ENCODE measurements at places on chromosomes 5 and 9. TPM values are rescaled to one million over a fixed set of nuclear protein-coding genes. Genes with fewer than 3 reads are reported as not detected.

Gene QSOX2
- 8.8 TPM for total RNA-seq

DNA sequence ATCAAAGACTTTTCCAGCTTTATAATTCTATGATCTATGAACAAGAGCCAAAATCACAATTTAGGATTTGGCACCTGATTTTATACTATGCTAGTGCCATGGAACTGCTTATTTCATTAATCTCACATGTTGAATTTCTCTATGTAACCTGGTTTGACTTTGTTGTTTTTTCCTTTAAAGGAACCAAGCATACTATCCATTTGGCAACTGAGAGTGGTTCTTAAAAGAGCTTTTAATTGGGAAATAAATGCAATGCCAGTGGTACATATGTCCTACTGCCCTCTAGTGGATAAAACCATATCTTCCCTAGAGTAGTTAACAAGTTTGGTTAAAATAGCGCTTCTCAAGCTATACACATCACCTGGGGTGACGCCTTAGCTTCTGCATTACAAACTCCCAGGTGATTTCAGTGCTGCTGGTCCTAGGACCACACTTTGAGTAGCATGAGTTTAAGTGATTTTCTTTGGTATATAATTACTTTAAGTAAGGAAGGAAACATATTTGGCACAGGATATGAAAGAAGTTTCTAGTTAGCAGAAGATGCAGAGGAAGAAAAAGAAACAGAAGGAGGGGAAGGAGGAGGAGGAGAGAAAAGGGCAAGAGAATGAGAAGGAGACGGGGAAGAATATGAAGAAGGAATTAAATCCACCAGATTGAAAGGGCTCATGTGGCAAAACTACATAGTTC lies 56.8 kb downstream of the FGF10 start:
- DNase-seq: no peak
- H3K27ac ChIP-seq: no peak overlapping the region
- H3K27me3 ChIP-seq: no peaks in the 10 kb centered on the region
- H3K4me1 ChIP-seq: no peaks in the 10 kb centered on the region

Gene PIP5KL1
- total RNA-seq: 2.6 TPM

DNA sequence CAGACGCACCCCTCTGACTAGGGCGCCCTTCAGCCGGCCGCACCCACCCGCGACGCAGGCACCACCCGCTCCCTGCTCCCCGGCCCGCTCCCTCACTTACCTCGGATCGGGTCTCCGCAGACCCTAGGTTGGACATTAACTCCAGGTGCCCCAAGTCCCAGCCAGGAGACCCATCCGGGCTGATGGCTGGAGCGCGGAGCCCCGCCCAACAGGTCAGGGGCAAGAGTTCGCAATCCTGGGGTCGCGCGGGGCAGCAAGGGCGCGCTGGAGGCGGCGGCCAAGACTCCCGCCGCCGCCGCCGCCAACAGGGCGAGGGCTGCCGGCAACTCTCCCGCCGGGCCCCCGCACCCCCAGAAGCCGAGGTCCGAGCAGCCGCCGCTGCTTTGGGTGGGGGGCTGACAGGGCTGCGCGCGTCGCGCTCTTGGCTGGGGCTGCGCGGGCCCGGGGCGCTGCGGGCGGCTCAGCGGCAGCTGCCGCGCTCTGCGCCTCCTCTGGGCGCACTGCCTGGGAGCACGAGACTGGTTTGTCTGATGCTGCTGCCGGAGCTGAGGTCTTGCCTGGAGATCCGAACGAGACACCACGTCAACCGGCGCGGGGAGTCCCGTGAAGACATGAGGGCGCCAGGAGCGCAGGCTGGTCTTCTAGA lies at the start of gene GDNF:
GDNF (minus strand) TSS at position 635 of the 646 bp plus-strand sequence. CDS start 5,245 bp downstream, outside the sequence.
- H3K36me3 ChIP-seq: no peaks in the 10 kb centered on the region
- H3K4me1 ChIP-seq: peaks cover 51% of the 10 kb centered on the region
- peaks cover 44% of the 10 kb centered on the region for H3K27me3 ChIP-seq
- H3K4me3 ChIP-seq: no peak within 1 kb of the TSS

Gene AMBP
- 307 TPM for total RNA-seq

GRCh38 chr9:6565312-6565711 lies 80.2 kb downstream of the GLDC start:
- no peaks in the 10 kb centered on the region for H3K27me3 ChIP-seq
- no peaks in the 10 kb centered on the region for H3K36me3 ChIP-seq
- H3K4me1 ChIP-seq: no peaks in the 10 kb centered on the region
- H3K4me3 ChIP-seq: no peak overlapping the region

Gene DELE1
- total RNA-seq: 100 TPM

DNA sequence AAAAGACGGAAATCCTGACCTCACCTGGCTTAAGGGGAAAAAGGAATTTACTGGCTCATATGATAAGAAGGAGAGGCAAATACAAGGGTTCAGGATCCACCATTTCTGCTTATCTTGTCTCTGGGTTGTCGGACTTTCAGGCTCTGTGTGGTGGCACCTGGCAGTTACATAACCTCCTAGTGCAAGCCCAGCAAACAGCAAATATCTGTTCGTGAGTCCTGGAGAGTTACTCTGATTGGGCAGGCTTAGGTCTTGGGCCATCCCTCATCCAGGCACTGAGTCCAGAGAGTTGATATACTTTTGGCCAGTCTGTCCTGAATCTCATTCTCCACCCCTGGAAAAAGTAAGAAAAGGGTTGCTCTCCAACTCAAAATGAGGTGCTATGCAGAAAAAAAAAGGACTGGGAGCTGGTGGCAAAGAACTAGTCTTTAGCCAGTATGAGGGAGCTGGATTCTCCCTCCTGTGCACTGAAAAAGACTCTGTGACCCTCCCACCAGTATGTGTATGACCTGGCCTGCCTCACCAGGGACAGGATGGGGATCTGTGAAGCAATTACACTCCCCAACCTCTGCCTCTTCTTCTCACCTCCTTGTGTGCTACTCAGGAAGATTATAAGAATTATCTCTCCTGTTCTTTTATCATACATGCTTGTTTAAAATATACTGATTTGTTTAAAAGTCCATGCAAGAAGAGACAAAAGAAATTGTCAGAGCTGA lies 282.9 kb downstream of the ARHGAP26 start:
- no peaks in the 10 kb centered on the region for H3K27me3 ChIP-seq
- no peaks in the 10 kb centered on the region for H3K36me3 ChIP-seq
- H3K27ac ChIP-seq: no peak overlapping the region
- no peak for DNase-seq

Gene CCL27
- not detected for total RNA-seq

DNA sequence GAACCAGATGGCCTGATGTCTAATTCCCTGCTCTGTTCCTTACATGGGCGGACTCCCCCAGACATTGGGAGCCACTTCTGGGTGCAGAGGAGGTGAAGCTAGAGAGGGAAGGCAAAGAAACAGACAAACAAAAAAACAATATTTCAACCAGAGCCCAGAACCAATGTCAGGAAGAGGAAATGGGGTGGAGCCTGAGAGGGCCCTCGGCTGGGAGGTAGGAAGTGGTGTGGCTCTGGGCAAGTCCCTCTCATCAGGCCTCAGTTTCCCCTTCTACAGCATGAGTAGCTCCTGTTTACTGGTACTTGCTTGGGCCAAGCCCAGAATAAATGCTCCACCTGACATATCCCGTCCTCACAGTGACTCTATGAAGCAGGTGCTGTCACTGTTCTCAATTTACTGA lies 11.1 kb downstream of the SH2D3C start:
- no peak for DNase-seq
- peaks cover 15% of the 10 kb centered on the region for H3K4me1 ChIP-seq
- peak overlapping the region; percentile 15 for H3K27ac ChIP-seq
- no peak overlapping the region for H3K4me3 ChIP-seq

Gene MATR3
- total RNA-seq: 160 TPM

Gene LEAP2
- total RNA-seq: 9.6 TPM

- peaks cover 8% of the 10 kb centered on the region for H3K4me1 ChIP-seq
- no peak for DNase-seq
- no peaks in the 10 kb centered on the region for H3K27me3 ChIP-seq
- H3K27ac ChIP-seq: no peak overlapping the region
- no peak overlapping the region for H3K4me3 ChIP-seq
Measured at GRCh38 chr5:163366757-163367156, 70.6 kb upstream of the CCNG1 start.

Gene CKMT2
- total RNA-seq: 3.9 TPM

DNA sequence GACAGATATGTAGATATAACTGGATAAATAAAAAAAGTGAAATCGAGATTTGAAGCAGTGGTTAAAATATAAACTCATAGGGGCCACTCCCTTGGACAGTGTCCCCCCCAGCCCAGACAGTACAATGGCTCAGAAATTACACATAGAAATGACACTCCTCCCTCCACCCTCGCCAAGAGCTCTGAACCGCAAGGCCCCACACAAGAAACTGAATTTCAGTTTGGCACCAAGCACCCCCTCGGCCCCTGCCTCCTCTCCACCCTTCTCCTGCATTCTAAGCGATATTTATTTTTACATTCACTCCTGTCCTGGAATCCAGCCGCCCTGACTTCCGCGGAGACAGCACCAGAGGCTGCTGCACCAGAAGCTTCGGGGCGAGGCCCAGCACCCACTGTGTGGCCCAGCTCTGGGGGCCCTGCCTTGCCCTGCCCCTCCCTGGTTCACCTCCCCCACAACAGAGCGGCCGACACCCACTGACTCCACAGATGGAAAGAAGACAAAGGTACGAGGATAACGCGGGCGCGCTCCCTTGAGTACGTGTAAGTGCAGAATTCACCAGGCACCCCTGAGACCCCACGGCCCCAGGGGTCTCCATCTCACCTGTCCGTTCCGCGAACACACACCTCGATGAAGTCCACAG lies 11.0 kb downstream of the STC2 start:
- H3K27me3 ChIP-seq: no peaks in the 10 kb centered on the region
- peaks cover under 1% of the 10 kb centered on the region for H3K36me3 ChIP-seq
- H3K4me3 ChIP-seq: no peak overlapping the region

Gene PPP3R2
- total RNA-seq: not detected

- no peak overlapping the region for H3K4me3 ChIP-seq
- H3K4me1 ChIP-seq: no peaks in the 10 kb centered on the region
- DNase-seq: no peak
- no peak overlapping the region for H3K27ac ChIP-seq
Measured at GRCh38 chr5:155826611-155827507, 500.1 kb upstream of the SGCD start.

- H3K4me1 ChIP-seq: peaks cover 3% of the 10 kb centered on the region
- H3K27me3 ChIP-seq: no peaks in the 10 kb centered on the region
- no peak overlapping the region for H3K4me3 ChIP-seq
- H3K36me3 ChIP-seq: no peaks in the 10 kb centered on the region
Measured at GRCh38 chr5:73834693-73835092, 208.7 kb downstream of the ARHGEF28 start.

All from body of pancreas (tissue), 4 donors.